ENCODE measurements at places on chromosomes 4 and X.

GRCh38 chr4:32192363-32192762, 1472.2 kb downstream of the PCDH7 start:
- no peak for DNase-seq

DNA sequence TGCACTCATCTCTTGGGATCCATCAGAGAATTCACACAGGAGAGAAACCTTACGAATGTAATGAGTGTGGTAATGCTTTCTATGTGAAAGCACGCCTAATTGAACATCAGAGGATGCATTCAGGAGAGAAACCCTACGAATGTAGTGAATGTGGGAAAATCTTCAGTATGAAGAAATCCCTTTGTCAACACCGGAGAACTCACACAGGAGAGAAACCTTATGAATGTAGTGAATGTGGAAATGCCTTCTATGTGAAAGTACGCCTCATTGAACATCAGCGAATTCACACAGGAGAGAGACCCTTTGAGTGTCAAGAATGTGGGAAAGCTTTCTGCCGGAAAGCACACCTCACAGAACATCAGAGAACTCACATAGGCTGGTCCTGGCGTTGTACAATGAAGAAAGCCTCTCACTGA, 42.8 kb downstream of the ZNF157 start:
- DNase-seq, result no peak

DNA sequence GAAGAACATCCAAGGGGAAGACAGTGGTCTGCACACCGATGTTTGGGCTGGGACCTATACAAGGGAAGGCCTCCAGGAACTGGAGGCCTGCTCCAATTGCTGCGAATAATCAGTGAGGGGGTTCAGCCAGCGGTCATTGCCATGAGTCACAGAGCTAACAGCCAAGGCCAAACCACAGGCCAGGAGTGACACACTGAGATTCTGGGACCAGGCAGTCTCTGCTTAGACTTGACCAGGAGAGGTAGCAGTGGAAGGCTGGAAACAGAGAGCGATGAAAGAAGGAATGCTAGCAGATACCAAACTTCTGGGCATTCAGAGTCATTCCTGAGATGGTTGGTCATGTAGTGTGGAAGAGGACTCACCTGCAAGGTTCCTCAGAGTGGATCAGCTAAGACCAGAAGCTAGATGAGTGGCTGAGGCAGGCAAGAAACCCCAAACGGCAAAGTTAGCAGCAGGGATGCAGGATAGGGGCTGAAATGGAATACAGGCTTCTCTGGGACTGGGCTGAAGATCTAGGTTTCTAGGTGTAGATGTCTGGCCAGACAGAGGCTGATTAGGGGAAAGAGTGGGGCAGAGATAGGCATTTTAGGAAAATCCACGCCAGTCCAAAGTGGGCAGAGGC, 54.7 kb downstream of the CNGA2 start:
- DNase-seq, result peak; percentile 47

DNA sequence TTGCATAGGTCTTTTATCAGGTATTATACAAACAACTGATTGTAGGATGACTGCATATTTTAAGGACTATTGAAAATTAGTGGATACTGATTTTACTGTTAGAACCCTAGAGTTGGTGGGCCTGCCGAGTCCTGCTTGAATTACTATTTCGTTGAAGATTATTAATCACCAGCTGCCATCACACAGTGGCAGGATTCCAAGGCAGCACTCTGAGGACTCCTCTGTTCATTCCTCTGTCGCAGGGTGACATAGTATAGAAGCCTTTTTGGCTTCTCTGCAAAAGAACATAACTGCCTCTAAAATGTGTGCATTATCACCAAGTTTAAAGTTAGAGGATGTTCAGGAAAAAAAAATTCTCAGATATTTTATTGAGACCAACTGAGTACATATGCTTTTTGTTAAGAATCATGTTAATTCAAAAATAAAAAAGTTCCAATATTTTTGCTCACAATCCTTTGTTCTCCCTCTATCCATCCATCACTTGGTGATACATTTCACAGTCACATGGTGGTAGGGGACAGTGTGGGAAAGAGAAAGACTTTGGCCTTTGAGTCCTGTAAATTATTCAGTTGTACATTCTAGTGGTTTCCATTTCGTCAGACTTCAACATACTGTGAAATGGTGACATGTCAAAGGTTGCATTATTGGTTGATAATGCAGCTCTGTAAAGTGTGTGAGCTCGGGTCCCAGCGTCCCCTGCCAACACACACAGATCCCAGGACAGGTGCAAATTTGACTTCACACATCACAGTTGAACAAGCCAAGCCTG, 332.5 kb downstream of the GRID2 start:
- DNase-seq, result no peak

DNA sequence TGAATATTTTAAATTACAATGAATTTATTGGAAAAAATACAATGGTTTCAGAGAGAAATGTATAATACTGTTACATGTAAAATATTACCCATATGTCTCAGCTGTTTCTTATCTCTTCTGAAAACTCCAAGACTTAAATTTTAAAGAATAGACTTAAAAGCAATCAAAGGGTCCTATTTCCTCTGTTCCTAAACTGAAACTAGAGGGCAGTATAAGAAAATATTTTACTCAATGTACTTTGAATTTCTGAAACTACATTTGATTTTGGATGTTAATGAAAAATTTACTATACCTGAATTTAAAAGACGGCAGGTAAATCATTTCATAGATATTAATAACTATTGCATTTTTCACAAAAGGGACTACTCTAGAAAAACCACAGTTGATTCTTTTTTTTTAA, 200.2 kb downstream of the LRBA start:
- no peak for DNase-seq

GRCh38 chrX:100405424-100405823, 4.6 kb downstream of the PCDH19 start:
- no peak for DNase-seq

Measured in brain pericyte (primary cell).